Activated T-helper 1 cell treated with anti-CD3 and anti-CD28 coated beads, Interleukin-12 subunit alpha, Interleukin-12 subunit beta, Interleukin-2, Interleukin-4 antibody, amounts not matched to agents 30 ng/mL and 10 ng/mL and 1 ng/mL, durations not matched to agents 14 hours and 24 hours and 36 hours (primary cell): ENCODE measurements at places on chromosomes 2 and 18.

DNA sequence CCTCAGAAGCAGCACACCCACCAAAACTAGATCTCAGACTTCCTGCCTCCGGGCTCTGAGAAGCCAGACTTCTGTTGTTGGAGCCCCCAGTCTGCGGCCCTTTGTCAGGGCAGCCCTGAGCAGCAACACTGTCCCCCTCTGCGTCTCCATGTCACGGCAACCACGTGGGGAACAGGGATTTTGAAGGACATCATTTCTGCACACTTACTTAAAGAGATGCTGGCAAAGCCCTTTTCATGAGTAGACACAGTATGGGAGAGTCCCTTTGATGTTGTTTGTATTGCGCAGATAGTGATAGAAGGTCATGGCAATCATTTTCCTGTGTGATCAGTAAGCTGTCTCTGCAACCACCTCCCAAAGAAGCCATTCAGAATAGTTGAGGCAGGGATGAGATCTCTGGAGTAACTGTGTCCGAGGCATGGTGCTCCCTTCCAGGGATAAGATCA, 69.1 kb upstream of the ID2 start:
- no peak for DNase-seq

- no peak for DNase-seq
These were observed 213.4 kb downstream of the NEDD4L start for GRCh38 chr18:58257461-58257860.

GRCh38 chr2:61785583-61785982, 68.3 kb downstream of the FAM161A start:
- no peak for DNase-seq

GRCh38 chr2:179682756-179683155, 178.7 kb downstream of the ZNF385B start:
- DNase-seq, result no peak

DNA sequence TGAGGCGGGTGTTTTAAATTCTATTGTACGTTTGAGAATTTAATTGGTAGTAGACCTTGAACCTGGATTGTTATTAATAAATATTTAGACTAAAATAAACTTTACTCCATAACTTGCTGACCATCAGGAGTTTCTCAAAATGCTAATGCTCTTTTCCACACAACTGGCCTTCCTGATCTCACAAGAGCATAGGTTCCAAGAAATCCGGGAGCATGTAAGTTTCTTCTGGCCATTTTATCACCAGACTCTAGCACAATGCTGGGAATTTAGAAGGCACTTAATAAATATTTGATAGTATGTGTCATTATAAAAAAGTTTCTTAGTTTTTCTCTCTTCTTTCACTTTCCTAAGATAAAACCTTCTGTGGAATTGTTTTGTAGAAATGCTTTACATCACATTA, 2047.1 kb downstream of the SUCLG1 start:
- no peak for DNase-seq

- no peak for DNase-seq
These were observed 45.4 kb upstream of the SATB2 start for GRCh38 chr2:199503148-199503547.

GRCh38 chr2:107414376-107414775, 412.3 kb upstream of the RGPD4 start:
- no peak for DNase-seq

DNA sequence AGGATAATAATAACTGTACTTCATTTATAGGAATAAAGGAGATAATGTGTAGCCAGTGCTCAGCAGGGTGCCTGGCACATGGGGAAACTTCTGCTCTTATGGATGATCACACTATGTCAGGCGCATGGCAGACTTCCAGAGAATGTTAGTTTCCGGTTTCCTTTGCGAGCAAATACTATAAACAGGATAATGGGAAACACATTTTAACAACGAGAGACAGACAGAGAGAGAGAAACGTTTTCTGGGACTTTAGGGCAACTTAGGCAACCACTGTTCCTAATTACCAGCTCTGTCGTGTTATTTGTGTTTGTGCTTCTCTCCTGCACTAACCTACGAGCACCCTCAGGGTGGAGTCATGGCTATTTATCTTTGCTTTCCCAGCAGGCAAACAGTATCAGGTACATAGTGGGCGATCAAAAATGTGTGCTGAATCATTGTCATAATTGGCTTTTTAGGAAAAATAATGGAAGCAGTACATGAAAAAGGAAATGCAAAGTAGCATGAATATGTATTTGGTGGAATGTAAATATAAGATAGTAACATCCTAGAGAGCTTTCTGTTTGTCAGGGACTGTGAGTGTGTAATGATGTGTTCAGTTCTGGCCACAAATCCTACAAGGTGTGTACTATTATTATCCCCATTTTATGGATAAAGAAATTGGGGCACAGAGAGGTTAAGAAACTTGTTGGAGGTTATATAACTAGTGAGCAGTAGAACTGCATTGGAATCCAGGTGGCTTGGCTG, 36.8 kb upstream of the IGFBP2 start:
- no peak for DNase-seq

DNA sequence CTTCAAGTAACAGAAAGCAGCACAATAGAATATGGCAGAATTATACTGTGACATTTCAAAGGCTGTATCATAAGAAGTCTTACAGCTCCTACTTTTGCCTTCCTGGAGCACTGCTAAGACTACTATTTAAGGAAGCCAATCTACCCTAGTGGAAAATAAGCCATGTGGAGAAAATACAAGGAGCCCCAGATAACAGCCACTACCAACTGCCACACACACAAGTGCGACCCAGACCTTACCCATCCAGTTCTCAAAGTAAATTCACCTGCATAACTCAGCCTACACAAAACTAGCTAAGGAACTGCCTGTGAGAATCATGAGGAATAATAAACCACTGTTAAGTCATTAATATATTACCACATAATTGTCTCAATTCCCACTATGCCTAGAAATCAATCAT, 66.4 kb downstream of the USP34 start:
- no peak for DNase-seq

DNA sequence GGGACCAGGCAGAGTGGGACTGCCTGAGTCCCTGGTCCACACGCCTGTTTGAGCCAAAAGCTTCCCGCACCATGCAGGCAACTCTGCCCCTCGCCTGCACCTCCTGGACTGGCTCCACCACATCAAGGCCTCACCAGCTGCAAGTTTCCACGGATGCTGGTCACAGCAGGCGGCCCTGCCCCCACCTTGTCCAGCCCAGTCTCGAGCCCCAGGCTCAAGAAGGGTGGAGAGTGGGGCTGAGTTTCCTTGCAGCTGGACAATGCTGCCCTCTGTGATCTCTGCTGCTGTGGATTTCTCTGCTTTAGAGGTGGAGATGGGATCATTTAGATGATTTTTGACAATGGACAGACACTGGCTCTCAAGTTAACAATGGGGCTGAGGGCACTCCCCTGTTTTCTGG, 74.9 kb downstream of the MTCL1 start:
- DNase-seq, result no peak

GRCh38 chr2:52084759-52085158, 1052.8 kb upstream of the NRXN1 start:
- DNase-seq, result no peak

DNA sequence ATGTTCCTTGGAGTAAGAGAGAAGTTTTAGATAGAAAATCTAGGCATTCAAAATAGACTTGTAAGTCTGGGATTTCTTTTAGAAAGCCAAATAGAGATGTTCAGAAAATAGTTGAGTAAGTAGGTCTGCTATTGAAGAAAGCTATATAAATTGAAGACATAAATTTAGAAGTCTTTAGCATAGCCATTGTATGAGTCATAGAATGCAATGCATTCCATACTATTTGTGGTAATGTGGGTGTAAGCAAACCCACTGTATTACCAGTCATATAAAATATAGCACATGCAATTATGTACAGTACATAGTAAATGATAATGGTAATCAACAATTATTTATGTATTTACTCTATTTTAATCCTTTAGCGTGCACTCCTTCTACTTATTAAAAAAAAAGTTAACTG, 14.1 kb downstream of the MC4R start:
- DNase-seq, result no peak

GRCh38 chr2:64540615-64541014, 16.5 kb downstream of the AFTPH start:
- DNase-seq, result no peak

GRCh38 chr2:201984800-201985525, 48.7 kb upstream of the FZD7 start:
- DNase-seq, result no peak

- no peak for DNase-seq
These were observed 526 bp downstream of the PRKRA start for GRCh38 chr2:178450524-178450773.

DNA sequence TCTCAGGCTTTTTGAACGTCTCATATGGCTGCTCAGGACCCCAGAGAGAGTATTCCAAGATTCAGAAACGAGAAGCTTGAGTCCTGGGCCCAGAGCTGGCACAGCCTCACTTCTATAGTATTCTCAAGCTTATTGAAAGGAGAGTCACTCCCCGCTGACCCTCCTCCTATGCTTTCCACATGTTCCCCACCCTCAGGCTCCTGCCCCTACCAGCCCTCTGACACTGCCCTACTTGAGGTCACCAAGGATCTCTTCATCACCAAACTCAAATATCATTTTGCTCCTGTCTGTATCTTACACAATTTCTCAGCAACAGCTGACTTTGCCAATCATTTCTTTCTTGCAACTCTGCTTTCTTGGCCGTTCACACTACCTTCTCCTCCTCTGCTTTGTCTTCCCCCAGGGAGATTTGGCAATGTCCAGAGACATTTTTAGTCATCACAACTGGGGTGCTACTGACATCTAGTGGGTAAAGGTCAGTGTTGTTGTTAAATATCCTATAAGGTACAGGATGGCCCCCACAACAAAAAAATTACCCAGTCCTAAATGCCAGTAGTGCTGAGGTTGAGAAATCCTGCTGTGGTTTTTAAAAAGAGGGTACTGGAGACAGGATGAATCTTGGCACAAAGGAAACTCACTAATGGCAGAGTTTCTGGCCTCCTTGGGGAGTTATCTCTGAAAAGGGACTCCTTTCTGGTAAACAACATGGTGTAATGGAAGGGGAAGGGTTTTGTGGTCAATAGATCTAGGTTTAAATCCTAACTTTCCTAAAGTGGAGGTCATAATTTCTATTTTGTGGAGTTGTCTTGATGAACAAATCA, 26.9 kb upstream of the INSIG2 start:
- DNase-seq, result no peak

DNA sequence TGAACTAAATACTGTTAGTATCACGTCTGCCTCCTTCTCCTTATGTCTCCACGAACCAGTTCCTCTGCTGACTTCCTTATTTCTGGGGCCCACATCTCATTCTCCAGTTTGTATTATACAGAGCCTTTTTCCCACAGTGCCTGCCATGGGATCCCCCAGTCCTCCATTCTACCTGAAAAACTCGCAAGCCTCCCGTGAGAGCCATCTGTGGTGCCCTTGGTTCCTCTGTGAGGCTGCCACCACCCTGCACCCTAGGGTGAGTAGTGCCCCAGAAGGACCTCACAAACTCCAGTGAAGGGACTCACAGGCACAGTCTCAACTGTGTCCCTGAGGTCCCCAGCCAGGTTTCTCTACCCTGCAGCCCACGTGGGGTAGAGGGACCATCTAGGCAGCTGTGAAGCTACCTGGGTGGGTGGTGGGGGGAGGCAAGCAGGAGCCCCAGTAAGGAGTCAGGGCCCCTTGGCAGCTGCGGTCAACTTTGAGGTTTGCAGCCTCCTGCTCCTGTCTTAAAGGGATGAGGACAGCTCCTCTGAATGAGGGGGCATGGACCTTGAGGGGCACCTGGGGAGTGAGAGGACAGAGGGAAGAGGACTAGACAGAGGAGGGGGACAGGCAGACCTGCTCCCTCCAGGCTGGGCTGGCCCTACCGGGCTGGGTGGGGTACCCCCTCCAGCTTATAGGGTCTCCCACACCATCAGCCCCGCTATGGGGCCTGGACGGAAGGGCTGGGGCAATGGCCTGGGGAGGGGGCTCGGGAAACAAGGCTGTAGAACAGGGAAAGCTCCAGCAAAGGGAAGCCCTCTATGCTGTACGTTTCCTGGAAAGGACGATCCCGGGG, 1.0 kb downstream of the PSTPIP2 start:
- no peak for DNase-seq

DNA sequence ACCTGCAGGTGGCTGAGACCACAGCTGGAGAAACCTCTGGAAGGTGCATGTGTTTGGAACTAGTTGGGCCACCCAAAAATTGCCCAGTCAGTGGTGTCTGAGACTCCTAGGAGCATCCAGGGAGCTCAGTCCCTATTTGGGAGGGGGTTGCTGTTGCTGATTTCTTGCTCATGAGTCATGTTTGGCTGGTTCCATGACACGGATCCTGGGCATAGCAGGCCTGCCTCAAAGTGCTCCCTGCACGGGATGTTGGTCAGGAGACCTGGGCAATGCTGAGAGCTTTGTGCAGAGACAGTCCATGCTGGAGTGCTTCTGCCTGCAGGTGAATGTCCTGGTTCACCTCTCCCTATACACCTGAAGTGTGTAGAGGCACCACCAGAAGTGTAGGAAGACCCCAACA, 194.2 kb downstream of the GLI2 start:
- DNase-seq, result no peak

DNA sequence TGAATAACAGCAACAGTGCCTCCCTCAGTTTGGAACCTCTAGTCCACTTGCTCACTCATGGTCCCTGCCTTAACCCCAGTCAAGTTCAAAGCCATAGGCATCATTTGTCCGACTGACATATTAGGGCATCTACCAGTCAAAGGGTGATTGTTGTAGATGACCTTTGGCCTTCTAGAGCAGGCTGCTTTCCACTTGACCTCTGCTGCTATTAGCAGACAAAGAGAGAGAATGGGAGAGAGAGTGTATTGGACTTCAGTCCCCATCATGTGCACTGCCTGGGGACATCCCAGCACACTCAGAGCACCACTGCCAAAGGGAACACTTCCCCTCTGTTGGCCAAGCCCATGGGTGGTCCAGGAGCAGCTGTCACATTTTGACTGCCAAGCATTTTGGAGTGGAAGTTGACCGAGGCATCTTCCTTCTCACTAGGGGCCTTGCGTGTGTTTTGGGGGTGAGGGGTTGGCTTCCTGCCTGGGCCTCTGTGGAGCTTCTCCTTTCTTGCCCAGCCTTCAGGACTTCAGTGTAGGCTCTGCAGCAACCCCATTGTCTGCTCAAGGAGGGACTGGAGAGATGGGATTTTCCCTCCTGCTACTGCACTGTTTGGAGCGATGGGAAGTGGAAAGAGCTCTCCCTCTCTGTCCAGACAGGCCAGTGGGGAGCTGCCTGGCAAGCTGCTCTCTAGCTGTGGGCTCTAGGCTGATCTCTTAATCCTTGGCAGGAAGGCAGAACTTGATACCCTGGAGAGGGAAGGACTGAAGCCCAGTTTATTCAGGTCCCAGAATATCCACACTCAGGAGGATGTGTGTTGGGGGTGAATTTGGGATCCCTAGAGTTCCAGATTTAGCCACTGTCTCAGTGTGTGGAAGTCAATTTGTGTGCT, 68.1 kb downstream of the TMEM247 start:
- DNase-seq, result no peak

- no peak for DNase-seq
These were observed 105.0 kb downstream of the LRRTM1 start for GRCh38 chr2:80199504-80199903.

DNA sequence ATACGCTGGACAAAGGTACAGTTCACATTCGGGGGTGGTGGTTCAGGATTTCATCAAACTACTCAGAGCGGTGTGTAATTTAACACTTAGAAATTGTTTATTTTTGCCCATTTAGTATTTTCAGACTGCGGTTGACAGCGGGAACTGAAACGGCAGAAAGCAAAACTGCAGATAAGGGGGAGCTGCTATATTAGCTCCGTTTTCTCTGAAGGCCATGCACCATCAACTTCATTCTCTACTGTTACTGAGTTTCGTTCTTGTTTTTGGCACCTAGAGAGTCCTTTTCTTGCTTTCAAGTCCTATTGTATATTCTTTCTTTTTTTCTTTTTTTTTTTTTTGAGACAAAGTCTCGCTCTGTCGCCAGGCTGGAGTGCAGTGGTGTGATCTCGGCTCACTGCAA, 121.5 kb upstream of the SP3 start:
- DNase-seq, result no peak
